ENCODE measurements at places on chromosomes 2 and 18. TPM values are rescaled to one million over a fixed set of nuclear protein-coding genes. Genes with fewer than 3 reads are reported as not detected.

Gene STPG4
- 1.1 TPM for total RNA-seq

Gene PSMA8
- 0.40 TPM for total RNA-seq

Gene DLX1
- total RNA-seq, result 0.68 TPM

DNA sequence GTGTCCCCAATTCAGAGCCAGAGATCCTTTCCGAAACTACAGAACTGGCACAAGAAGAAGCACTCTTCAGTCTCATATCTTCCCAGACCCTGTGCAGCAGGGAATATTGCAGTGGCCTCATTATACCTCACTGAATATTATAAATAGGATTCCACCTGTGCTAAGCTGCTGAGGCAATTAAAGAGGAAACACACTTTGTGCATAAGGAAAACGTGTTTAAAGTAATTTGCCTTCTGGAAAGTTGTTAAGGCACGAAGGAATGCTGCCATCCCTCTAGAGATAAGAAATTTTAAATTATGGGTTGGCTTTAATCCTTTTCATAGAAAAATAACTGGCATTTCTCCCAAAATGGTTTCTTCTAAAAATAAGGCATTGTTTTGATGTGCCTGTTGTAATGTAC is 233.3 kb downstream of the RAB3GAP1 start:
- DNase-seq, result no peak

DNA sequence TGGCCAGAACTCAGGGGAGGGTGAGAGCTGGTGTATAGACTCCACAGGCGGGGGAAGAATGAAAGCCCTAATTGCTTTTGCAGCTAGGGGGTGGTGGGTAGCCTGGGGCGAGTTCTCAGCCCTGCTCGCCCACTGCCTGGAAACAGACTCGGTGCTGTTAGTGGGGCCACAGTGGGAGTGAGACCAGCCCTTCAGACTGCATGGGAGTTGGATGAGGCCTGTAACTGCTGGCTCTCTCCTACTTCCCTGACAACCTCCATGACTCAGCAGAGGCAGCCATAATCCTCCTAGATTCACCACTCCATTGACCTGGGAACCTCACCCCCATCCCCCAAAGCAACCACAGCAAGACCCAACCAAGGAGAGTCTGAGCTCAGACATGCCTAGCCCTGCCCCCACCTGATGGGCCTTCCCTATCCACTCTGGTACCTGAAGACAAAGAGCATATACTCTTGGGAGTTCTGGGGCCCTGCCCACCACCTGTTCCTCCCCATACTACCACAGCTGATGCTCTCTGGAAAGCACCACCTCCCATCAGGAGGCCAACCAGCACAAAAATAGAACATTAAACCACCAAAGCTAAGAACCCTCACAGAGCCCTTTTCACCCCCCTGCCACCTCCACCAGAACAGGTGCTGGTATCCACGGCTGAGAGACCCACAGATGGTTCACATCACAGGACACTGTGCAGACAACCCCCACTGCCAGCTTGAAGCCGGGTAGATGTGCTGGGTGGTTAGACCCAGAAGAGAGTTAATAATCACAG is 226.3 kb downstream of the EIPR1 start:
- DNase-seq, result no peak

DNA sequence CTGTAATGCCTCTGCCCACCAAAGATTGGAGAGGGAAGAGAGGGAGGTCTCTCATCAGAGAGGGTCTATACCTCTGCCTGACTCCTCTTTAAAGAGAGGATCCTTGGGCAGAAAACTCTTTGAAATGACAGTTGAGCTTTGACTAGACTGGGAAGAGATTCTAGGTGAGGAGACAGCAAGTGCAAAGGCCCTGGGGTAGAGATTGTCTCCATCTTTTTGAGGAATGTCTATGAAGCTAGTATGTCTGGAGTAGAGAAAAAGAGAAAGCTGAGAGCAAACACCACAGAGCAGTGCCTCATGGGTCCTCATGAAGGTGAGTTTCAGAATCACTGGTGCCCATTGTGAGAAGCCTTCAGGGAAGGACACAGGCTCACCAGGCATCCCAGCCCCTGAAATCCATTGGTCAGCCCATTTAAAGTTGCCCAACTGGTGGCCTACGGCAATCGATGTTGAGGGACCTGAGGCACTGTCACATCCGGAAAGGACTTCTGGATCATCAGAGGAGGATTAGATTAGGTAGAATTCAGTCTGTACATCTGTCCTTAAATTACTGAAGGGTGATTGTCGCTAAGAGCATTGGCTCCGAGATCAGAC is 31.5 kb downstream of the LBH start:
- no peak for DNase-seq

- no peak for DNase-seq
Measured at GRCh38 chr2:68762100-68762499, 27.5 kb downstream of the ARHGAP25 start.
